ENCODE measurements at places on chromosomes 6 and 20.

- no peak for DNase-seq
Observed at GRCh38 chr6:129750360-129750759, 40.4 kb upstream of the ARHGAP18 start.

DNA sequence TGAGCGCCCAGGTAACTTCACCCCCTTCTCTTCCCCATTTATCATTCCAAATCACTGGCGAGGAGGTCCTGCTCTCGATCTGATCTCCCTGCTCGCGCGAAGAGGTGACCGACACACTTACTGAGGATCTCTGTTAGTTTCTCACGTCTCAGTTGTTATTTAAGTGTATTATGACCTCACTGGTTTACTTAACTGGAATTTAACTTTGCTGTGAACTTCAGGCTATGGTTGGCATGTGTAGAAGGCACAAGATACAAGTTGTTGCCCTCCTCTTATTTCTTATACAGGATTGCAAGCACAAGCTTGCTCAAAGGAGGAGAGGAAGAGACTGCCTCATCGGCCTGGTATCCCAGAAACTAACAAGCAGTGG, 1.2 kb downstream of the RNF217 start:
- peak; percentile 79 for DNase-seq

DNA sequence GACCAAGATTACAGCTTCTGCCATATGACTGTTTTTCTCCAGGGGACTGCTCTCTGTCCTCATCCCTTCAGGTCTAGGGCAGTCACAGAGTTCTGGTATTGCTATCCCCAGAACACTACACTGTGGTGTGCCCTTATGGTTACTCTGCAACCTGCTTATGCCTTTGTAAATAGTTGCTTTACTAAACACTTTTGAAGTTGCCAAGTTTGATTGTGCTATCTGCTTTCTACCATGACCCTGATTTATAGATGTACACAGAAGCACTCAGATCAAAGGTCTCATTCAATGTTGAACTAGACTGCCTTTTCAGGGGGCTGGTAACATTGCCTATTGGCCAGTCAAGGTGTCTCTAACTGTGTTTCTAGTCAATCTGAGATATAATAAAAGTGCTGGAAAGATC, 794.7 kb downstream of the DHX35 start:
- DNase-seq: no peak

DNA sequence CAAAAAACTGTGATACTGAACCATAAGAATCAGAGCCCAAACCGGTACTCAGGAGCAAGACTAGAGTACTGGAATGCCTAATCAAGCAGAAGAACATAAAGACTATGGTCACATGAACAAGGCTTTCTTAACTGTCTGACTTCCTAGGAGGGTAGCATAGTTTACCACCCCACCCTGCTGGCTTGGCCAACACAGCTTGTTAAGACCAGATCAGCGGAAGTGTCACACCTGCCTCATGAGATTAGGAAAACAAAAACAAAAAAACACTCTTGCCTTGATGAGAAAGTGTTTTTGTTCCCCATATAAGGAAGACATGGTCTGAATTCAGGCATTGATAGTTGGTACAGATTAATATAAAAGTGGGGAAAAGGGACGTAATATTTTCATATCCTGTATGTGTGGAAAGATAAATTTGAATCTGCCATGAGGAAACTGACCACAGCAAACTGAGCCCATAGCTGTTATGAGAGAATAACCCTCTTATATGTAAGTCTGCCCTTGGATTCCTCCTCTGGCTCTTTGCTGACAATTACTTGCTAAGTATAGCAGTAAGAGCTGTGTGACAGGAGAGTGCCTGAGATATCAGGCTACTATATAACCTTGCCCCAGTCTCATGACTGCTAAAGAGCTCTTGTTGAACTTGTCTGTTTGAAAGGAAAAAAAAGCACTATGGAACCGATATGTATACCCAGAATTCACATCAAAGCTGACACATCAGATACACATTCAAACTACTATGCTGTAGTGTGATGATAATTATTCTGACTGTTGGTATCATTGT, 197.1 kb downstream of the EPHA7 start:
- DNase-seq: no peak

GRCh38 chr6:36171573-36171972, 25.0 kb upstream of the BRPF3 start:
- DNase-seq: no peak

GRCh38 chr20:51326201-51326819, 216.2 kb downstream of the NFATC2 start:
- DNase-seq: peak; percentile 42

DNA sequence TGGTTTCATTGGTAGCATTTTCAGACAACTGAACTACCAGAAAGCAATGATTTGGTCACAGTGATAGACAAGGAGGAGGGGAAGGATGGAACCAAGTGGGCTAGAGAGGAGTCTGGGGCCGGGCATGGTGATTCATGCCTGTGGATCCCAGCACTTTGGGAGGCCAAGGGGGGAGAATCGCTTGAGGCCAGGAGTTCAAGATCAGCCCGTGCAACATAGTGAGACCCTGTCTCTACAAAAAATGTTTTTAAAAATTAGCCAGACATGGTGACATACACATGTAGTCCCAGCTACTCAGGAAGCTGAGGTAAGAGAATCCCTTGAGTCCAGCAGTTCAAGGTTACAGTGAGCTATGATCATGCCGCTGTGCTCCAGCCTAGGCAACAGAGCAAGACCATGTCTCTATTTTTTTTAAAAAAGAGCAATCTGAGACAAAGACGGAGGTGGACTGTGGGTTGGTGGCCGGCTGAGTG, 70.6 kb downstream of the SYCP2L start:
- DNase-seq: no peak

DNA sequence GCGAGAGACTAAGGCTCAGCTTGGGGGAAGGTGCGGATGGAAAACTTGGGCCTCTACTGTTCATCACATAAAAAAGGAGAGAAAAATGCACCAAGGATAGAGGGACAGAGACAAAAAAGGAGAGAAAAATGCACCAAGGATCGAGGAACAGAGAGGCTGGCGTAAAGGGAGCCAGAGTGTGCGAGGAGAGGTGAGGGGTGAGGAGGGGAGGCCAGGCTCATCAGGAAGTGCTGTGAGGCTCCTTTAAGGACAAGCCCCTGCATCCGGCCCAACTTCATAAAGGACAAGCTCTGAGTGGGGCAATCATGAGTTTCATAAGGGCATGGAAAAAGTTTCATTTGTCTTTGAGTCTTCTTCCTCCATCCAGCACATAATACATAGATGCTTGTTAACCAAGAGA, 117.2 kb upstream of the NXT1 start:
- DNase-seq: no peak

GRCh38 chr6:56021943-56022342, 146.6 kb upstream of the BMP5 start:
- no peak for DNase-seq

DNA sequence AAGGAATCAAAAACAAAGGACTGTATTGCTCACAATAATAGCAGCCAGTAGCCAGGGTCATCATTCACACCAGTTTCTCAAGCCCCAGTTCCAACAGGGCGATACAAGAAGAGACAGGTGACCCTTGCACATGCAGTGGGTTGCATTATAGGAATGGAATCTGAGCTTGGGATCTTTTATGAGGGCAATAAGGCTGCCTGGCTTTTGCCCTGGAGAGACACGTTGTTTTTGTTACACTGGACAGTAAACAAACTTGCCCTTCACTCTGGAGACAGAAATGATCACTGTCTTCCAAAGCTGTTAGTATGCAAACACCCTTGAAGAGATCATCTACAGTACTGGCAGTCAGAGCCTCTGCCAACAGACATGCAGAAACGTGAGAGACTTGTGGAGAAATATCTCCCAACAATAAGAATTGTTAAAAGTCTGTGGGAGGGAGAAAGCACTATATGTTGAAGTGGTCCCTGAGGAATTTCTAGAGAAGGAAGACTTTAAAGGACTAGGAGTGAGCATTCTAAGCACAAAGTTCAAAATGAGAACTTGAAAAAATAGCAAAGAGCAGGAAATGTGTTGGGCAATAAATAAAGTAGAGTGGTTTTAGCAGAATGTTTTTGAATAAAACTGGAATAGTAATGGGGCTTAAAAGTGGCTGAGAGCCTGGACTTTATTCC, 6.2 kb upstream of the COL12A1 start:
- peak; percentile 73 for DNase-seq

GRCh38 chr20:13041574-13042457, 33.0 kb downstream of the SPTLC3 start:
- DNase-seq: peak; percentile 79

DNA sequence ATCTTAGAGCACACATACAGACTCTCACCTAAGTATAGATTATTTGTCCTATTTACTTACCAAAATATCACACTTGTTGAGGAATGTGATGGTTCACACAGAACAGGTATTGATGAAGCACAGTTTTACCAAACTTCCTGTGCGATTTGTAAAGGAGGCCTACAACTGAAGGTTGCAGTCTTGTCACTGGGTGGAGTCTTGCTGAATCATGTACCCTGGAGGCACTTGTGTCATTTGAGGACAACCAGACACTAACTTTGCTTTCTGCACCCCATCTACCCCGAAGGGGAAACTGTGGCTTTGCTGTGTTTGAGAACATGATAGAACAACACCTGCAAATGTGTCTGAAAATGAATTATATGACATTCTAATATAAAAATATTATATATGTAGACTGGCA, 32.4 kb upstream of the HINT3 start:
- DNase-seq: peak; percentile 10

- no peak for DNase-seq
Observed at GRCh38 chr20:50387996-50388332, 122.2 kb upstream of the PTPN1 start.

GRCh38 chr20:4088766-4089165, 73.4 kb upstream of the RNF24 start:
- DNase-seq: no peak

DNA sequence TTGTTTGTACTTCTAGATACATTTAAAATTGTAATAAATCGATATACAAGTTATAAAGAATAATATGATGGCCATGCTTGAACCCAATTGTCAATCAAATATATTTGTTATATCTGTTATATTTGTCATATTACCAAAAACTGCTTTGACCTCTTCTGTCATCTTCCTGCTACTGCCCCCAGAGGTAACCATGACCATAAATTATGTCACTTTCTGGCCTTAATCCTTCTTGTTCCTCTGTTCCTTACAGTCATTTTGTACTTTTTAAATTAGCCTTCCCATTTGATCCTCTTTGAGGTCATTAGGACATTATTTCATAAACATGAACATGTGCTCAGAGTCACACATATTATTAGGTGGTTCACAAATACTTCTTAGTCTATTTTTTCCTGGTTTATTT, 124.7 kb downstream of the HFE start:
- DNase-seq: no peak

DNA sequence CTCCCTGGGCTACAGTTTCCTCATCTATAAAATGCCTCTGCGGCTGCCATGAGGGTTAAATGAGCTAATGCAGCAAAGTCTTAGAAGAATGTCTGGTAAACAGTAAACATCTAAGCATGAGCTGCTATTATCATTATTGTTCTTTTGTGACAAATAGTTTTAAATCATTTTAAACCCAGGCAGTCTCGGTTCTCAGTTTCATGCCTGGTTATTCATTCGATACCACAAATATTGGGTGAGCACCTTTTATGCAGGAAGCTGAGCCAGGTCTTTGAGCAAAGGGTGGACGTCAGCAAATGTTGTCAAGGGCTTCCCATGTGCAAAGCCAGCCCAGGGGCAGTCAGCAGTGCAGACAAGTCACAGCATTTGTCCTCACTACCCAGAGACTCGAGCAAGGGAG, 128.7 kb downstream of the NFATC2 start:
- no peak for DNase-seq

DNA sequence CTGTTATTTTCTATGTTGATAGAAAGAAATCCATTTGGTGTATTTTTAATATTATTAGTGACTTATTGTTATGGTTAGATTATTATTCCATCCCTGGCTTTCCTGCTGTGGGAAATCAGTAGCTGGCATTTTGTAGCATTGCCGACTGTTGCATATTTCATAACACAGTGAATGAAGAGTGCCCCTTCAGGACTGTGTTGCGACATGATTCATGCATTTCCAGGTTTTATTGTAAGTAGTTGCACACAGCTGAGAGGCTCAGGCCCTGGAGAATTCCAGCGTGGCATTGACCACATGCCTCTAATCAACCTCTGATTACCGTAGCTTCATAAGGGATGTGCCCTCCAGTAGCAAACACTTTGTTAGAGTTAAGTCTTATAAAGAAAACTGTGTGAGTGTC, 263.9 kb downstream of the FARS2 start:
- peak; percentile 94 for DNase-seq
